Cerebellar nuclear complex (tissue), 1 donor: ENCODE measurements at places on chromosomes 6 and 20.
A peak's percentile ranks its signal among the peaks of the same experiment; 100 is the strongest.

- no peak for DNase-seq
Measured at GRCh38 chr6:5325173-5325572, 63.9 kb downstream of the FARS2 start.

DNA sequence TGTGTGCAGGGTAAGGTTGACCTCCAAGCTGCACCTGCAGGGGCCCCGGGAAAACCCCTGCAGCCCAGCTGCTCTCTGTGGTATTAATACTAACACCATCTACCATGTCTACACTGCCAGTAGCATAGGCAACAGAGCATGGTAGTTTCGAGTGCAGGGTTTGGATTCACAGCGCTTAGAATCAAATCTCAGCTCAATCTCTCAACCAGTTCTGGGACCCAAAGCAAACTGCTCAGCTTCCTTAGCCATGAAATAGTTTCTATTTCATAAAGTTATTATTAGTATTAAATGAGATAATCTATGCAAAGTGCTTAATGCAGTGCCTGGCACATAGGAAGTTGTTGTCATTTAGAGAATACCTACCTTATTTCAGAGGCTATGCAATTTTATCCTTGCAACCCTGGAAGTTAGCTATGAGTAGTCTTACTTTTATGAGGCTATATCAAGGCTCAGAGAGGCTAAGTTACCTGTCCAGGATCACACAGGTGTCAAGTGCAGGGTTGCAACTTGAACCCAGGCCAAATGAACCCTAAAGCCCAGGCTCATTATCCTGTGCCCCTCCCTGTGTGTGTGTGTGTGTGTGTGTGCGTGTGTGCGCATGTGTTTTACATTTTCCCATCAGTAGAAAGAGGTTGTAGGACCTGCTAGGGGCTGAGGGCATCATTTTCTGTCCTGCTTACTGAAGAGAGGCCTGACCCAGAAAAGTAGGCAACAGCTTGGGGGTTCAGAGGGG, 27.6 kb upstream of the MRPS18A start:
- no peak for DNase-seq

- peak; percentile 37 for DNase-seq
Measured at GRCh38 chr6:164303102-164303964, 888.8 kb downstream of the QKI start.

DNA sequence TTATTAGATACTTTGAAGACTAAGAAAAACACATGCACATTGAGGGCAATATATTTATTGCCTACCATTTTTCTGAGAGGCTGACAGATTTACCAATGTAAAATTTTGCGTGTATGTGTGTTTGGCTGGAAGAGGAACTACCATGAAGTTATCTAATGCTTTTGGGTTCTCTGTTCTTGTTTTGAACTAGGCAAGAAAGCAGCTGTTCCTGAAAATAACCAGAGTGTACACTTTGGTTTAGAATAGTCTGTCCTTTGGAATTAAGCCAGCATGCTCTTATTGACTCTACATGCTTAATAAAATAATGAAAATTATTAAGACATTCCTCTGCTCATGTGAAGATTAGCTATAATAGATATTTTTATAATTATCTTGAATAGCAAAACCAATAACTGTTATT, 129.2 kb downstream of the MYB start:
- no peak for DNase-seq

GRCh38 chr6:17280138-17280537, 1.0 kb upstream of the RBM24 start:
- no peak for DNase-seq

- no peak for DNase-seq
Measured at GRCh38 chr6:123879749-123880148, 76.1 kb downstream of the NKAIN2 start.

GRCh38 chr6:70142034-70142433, 160.8 kb downstream of the COL9A1 start:
- DNase-seq, result no peak

DNA sequence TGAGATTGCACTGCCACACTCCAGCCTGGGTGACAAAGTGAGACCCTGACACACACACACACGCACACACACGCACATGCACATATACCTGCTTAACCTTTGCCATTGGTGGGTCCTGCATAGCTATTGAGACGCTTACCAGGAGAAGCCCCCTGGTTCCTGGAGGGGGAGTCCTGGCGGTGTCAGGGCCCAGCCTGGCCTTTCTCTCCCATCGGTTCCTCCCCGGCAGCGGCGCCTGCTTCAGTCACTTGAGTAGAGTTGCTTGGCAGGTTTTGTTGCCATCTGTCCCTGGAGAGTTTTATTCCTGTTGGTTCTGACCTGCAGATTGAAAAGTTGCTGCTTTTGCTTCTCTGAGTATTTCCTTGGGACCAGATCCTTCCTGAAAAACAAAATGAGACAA, 20.6 kb upstream of the FAM209A start:
- no peak for DNase-seq
